ENCODE measurements at places on chromosomes 1 and 21.

DNA sequence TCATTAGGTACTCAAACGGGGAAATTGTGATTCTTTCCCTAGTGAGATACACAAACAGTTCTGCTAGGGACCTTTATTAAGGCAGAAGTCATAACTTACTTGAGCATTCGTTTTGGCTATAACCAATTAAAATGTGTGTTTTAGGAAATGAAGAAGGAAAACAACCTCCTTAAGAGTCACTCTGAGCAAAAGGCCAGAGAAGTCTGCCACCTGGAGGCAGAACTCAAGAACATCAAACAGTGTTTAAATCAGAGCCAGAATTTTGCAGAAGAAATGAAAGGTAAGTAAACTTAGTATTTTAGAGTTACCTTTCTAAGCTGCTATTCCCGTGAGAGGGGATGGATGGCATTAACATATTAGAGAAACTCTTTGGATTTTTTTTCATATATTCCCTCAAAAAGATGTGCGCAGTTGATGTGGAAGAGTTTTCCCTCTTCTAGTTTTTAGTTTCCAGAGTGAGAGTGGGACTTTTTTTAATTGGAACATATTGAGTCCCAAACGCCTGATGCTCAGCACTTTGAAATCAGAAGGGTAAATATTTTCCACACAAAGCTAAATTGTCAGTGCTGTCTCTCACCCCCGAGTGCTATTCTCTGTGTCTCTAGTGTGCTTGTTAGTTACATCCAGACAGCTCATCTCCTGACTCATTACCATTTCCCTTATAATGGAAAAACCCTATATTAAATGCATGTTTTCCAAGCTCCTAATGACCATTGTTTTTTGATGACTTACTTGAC, 34.9 kb downstream of the CENPF start:
- peak; percentile 61 for DNase-seq

DNA sequence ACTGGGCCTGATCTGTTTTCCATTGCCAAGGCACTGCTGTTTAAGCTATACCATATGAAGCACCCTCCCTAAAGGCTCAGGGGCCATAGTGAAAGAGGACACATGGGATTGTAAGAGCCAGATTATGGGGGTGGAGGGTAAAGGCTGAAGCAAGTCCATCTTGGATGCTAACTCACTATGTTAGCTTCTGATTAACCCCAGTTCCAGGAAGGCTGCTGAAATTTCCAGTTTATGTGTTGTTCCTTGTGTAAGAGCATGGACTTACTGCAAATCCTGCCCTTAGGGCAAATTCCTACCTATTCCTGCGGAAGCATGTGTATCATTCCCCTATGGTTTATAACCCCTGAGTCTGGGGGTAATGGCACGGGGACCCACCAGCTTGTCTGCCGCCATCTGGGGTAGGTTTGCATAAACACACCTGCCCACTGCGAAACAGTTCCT, 91.8 kb upstream of the SERBP1 start:
- no peak for DNase-seq

DNA sequence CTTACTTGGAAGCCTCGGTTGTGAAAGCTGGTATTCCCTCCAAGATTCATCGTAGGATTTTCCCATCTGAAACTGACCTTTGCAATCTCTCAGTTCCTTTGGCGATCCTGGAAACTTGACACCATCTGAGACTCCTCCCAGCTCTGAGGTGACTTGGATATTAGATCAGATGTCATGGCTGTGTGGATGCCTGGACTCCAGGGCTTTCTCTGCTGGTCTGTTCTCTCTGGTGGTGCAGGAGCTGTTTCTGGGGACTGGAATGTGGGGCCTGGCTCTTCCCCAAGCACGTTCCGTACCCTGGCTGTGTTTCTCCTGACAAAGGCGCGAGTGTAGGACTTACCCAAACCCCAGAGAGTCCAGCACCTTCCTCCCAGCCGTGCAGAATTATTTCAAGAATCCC, 252.2 kb downstream of the RPS6KC1 start:
- DNase-seq: peak; percentile 13

- peak; percentile 37 for DNase-seq
These were observed 6.0 kb upstream of the LY9 start for GRCh38 chr1:160789702-160790611.

GRCh38 chr1:232937741-232938375, 12.6 kb upstream of the NTPCR start:
- peak; percentile 77 for DNase-seq

DNA sequence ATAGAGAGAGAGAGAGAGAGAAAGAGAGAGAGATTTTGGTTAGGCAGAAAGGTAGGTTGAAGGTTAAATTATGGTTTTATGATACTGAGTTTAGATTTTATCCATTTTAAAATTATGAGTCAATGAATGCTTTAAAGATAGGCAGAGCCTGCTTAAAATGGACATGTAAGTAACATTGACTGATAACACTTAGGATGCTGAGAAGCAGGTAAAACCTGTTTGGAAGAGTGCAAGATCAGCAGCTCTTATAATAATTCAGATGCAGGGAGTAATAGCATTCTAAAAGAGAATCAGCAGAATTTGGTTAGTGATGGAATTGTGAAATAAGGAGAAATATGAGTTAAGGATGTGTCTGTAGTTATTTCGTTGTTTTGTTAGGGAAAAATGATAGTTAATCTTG, 446.6 kb downstream of the PLA2G4A start:
- no peak for DNase-seq

GRCh38 chr1:107914119-107914765, 50.7 kb downstream of the VAV3 start:
- no peak for DNase-seq

DNA sequence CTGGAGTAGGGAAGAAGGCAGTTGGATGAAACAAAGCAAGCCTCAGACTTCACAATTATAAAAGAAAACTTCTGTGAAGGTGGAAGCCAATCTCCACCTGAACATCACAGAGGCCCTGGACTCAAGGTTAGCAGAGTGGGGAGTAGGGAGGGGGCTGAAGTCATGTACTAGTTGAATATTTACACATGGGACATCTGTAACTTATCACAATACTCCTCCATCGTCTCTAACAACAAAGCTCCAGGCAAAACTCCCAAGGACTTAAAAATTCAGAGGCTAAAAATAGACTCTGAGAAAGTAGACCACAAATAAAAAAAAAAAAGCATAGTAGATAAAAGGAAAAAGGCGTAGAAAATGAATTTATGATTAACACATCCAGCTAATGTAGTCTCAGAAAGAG, 326.3 kb upstream of the PKN2 start:
- no peak for DNase-seq

- no peak for DNase-seq
These were observed 10.5 kb upstream of the SDE2 start for GRCh38 chr1:226009650-226010044.

- peak; percentile 66 for DNase-seq
These were observed 27.5 kb upstream of the SLC44A3 start for GRCh38 chr1:94792473-94793295.

DNA sequence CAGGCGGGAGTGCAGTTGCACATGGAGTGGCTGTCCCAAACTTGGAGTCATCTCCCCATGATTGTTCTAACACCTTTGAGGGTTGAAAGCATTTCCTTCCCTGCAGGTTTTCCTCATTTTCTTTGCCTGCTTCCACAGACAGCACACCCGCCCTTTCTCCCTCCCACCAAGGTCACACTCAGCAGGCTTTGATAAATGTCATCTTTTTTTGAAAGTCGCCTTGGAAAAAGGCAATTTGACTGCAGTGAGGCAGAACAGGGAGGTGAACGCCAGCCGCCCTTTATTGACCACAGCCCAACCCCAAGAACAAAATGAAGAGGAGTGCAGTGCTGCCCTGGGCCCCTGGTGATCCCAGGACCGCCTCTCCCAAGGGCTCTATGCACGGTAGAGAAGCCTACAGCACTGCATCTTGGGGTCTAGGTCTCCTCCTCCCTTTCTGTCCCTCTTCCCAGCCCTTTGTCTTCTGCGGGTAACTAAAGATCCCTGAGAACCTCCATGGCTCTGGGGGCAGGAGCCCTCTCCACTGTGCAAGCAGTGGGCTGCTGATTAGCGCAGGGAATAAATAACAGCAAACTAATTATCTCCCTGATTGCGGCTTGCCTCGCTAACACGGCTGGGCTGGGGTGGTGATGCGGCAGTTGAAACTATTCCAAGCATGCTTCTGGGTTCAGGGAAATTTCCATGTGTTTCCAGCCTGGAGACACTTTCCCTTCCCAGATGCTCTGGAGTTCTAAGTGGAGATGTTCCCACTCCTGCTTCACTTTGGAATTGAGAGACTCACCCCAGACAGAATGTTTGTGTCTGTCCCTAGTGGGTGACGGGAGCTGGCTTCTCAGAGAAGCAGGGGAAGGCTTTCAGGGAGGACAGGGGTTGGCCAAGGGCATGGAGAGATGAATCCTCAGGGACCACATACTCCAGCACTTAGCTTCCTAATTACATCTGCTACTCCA, 11.8 kb upstream of the AMIGO1 start:
- no peak for DNase-seq

- no peak for DNase-seq
These were observed at the start of gene ADAMTS4 for GRCh38 chr1:161198897-161199431. Gene ADAMTS4, minus strand, starts transcription at chr1:161199054. Its CDS starts 427 bp downstream, at chr1:161198627.

DNA sequence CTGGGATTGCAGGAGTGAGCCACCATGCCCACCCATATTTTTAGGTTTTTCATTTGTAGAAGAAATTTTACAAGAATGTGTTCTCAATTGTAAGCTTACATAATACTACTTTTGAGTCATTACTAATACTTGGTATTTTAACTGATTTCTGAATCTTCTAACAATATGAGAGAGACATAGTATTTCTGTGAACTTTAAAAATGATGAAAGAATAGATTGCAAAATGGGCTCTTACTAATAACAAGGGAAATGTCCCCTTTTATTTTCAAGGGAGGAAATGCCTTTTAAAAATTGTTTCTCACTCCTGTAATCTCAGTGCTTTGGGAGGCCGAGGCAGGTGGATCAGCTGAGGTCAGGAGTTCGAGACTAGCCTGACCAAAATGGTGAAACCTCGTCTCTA, 5.9 kb downstream of the AGO3 start:
- DNase-seq: peak; percentile 48

- no peak for DNase-seq
These were observed 14.3 kb upstream of the KPRP start for GRCh38 chr1:152743371-152744145.

GRCh38 chr1:203439131-203439730, 36.4 kb upstream of the PRELP start:
- DNase-seq: no peak

GRCh38 chr1:173056365-173056764, 5.6 kb upstream of the TNFSF18 start:
- DNase-seq: no peak

DNA sequence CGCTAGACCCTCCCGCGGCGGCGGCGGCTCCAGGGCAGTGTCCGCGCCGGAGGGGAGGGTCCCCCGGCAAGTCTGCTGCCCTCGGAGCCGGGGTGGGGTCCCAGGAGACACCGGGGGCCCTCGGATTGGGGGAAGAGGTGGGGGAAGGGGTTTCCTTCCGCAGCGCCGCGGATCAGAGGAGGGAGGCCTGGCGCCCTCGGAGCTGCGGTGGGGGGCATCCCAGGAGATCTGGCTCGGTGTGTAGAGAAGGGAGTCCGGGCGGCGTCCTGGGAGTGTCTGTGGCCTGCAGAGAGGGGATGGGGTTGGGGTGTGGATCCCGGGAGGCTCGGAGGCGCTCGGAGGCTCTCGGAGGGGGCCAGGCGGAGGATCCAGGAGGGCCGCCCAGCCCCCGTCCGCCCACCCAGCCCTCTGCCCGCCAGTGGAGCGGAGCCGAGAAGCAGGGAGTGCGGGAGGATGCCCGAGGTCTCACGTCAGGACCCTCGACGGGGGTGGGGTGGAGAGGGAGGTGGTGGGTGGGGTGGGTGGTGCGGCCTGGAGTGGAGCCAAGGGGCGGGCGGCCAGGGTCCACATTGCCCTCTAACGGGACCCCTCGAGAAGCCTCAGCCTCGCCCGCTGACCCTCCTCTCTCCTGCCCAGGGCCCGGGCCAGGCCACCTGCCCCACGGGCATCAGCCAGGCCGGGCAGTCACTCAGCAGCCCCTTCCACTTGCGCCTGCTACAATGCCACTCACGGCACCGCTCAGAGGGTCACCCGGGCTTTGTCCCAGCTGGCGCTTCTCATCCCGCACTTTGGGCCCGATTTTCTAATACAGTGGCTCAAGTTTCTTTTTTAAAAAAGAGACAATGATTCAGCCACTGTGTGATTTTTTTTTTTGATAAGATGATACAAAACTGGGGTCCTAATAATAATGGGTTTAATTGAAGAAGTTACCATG, 60.2 kb upstream of the ARHGEF16 start:
- DNase-seq: no peak

DNA sequence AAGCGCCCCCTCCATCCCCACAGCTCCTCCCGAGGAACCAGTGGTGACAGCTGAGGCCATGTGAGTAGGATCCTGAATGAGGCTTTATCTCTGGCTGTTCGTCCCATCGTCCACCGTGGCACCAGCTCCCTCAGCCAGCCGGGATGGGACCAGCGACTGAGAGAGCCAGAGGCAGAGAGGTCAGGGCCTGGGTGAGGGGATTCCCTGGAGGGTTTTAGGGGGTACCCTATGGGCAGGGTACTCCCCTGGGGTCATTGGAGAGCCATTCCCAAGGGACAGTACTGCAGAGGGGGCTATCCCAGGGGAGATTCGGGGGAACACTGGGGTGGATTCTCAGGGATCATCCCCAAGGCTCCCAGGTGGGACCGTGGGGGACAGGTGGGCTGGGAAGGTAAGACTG, 2.4 kb downstream of the TMEM125 start:
- no peak for DNase-seq

DNA sequence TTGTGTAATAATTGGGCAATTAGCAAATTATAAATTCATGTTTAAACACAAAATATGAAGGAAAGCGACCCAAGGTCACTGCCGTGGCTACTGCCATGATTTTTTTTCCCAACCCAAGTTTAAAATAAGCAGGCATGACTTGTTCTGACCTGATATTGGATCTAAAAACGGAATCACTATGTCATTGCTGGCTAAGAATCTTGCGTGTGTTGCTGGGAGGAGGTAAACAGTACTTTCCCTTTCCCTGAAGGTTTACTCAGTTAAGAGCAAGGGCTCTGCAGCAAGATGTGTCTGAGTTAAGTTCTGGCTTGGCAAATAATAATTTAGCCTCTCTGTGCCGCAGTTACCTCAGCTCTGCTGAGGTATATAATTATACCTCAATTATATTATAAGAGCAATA, 125.7 kb upstream of the L1TD1 start:
- no peak for DNase-seq

- DNase-seq: peak; percentile 19
These were observed 51.5 kb downstream of the SYT14 start for GRCh38 chr1:209989525-209989924.

All from amniotic epithelial cell (primary cell).